ENCODE measurements at places on chromosomes 16 and 17.

DNA sequence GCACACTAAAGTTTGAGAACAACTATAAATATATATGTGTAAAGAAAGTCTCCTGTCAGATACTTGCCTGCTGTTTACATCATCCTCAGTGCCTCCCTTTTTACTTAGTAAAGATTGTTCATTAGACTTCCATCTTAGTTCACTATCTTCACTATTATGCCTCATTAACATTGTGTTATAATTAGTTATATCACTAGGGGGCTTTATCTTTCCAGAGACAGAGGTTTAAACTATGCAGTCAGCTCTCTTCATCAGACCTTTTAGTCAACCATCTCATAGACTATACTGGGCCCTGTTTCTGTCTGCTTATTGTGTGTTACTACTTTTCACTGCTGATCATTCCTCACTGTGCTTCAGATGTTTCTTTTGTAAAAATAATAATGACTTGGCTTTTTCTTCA, 630.8 kb upstream of the KIF2B start:
- no peak for DNase-seq

DNA sequence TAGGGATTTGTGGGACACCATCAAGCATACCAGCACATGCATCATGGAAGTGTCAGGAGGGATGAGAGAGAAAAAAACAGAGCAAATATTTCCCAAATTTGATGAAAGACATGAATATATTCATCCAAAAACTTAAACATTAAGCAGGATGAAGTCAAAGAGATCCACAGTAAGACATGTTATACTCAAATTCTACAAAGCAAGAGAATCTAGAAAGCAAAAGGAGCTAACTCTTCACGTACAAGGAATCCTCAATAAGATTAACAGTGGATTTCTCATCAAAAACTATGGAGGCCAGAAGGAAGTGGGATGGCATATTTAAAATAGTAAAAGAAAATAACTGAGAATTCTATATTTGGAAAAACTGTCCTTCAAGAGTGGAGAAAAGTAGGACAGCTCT, 374.8 kb downstream of the ZFHX3 start:
- no peak for DNase-seq

DNA sequence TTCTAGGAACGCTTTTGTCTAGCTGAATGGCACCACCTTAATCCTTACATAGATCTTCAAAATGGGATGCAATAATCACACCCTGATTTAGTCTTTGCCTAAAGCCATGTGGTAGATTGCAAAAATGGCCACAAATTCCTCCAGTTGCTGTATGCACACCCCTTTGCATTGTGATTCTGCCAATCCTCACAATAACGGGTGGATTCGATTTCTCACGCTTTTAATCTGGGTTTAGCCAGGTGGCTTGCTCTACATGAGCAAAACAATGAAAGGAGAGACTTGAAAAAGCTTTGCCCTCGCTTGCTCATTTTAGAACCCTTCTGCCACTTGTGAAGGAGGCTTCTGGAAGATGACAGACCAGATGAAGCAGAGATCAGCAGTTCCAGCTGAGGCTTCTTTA, 50.3 kb upstream of the B4GALNT2 start:
- DNase-seq = no peak

GRCh38 chr16:79261481-79261940, 339.0 kb downstream of the MAF start:
- DNase-seq = peak; percentile 89

DNA sequence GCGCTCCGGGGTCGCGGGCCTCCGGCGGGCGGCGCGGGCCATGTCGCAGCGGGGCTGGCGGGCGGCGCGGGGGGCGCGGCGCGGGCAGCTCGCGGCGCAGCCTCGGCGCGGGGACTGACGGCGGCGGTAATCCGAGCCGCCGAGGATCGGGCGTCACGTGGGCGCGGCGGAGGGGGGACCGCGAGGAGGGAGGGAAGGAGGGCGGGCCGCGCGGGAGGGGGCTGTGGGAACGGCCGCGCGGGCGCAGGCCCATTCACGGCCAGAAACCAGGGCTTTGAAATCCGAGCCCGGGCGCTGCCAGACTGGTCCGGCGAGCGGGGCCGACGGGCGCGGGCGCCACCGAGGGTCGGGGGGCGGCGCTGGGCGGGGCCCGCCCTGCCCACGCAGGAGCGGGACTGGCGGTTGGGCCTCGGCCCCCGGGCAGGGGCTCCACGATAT, at the start of gene MTSS2:
TSS of gene MTSS2 (minus strand) at position 116 of the 438 bp plus-strand sequence. CDS start 262 bp downstream, outside the sequence.
- DNase-seq = peak; percentile 93
